Left renal cortex interstitium (tissue), 4 donors: ENCODE measurements at places on chromosomes 1 and 21.

- no peak for DNase-seq
These were observed 14.3 kb downstream of the GMEB1 start for GRCh38 chr1:28682840-28683239.

DNA sequence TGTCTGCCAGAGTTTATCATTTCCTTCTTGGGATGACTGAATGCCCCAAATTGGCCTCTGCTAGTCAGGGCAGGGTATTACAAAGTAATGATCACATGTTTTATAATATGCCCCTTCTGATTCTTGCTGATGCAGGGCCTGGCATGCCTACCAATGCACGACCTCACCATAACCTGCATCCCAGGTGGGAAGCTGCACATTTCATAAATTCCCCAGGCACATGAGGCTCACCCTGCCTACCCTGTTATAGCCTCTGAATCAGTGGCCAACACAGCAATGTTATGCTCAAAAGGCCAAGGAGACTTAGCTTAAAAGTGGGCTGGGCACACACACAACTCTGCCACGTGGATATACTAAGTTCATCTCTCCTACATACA, 28.0 kb upstream of the XPR1 start:
- DNase-seq: no peak

DNA sequence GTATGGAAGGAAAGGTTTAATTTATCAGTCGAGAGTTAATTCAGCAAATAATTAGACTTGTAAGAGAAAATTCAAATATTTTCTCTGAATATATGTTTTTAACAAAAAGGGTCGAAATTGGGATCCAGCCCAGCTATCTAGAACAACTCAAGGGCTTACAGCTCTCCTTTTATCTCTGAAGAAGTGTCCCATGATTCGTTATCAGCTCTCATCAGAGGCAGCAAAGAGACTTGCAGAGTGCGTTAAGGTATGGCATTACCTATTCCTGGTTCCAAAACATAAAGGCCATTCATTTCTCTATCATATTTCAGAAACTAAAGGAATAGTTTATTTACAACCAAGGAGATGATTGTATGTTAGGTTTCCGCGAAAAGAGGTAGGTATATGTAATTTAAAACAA, 9.4 kb downstream of the VPS45 start:
- no peak for DNase-seq

GRCh38 chr1:230643908-230644307, 1.6 kb downstream of the COG2 start:
- no peak for DNase-seq

- DNase-seq: no peak
These were observed 120.7 kb upstream of the JUN start for GRCh38 chr1:58904299-58905125.

- DNase-seq: no peak
These were observed 466 bp downstream of the HTR6 start for GRCh38 chr1:19665186-19665495.

- no peak for DNase-seq
These were observed 54.9 kb downstream of the MDM4 start for GRCh38 chr1:204571128-204571527.

- DNase-seq: no peak
These were observed 55.5 kb downstream of the TRABD2B start for GRCh38 chr1:47941609-47942239.

GRCh38 chr21:31873275-31873695, 465 bp downstream of the HUNK start:
- DNase-seq: no peak

- DNase-seq: no peak
These were observed 224.2 kb upstream of the JUN start for GRCh38 chr1:59007820-59008598.

GRCh38 chr1:27981145-27981544, 21.4 kb downstream of the XKR8 start:
- no peak for DNase-seq

- no peak for DNase-seq
These were observed 688.4 kb downstream of the USP25 start for GRCh38 chr21:16418226-16418625.
